ENCODE measurements at places on chromosomes 5 and 9.

DNA sequence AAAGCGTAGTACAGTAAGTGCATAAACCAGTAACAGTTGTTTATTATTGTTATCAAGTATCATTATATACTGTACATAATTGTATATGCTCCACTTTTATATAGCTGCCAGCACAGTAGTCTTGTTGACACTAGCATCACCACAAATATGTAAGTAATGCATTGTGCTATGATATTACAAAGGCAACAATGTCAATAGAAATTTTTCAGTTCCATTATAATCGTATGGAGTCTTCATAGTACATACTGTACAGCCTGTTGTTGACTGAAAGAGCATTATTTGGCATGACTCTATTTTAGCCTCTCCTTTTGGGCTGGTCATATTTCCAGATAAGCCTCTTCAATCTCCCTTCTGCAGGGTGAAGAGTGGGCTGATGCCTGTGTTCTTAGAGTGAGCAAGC lies 40.4 kb downstream of the CFAP95 start:
- no peak for DNase-seq

- no peak for DNase-seq
These were observed 104.5 kb upstream of the NFIB start for GRCh38 chr9:14418301-14418940.

DNA sequence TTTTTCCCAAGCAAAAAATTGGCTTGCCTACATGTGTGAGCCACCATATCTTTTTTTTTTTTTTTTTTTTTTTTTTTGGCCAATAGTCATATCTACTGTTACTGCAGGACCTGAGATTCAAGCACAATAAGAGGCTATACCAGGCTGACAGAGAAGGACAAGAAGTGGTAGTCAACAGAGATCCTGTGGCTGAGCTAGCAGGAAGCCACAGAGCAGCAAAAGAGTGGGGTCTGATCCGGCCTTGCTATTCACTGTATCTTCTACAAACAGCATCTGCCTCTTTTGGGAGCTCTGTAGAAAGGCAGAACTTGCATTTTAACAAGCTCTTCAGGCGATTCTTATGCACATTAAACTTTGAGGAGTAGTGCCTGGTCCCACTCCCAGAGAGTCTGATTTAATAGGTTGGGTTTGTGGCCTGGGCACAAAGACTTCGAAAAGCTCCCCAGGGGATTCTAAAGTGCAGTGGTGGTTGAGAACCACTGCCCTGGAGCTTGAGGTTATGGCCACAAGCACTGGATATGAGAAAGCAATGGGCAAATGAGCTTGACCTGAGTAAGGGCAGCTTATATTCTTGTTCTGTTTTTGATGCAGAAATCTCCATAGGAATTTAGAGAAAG lies 162.8 kb downstream of the PIK3R1 start:
- no peak for DNase-seq

- DNase-seq, result no peak
These were observed 24.7 kb downstream of the ZBTB34 start for GRCh38 chr9:126885131-126885641.

- no peak for DNase-seq
These were observed 5.5 kb downstream of the TTLL11 start for GRCh38 chr9:122087406-122088200.

DNA sequence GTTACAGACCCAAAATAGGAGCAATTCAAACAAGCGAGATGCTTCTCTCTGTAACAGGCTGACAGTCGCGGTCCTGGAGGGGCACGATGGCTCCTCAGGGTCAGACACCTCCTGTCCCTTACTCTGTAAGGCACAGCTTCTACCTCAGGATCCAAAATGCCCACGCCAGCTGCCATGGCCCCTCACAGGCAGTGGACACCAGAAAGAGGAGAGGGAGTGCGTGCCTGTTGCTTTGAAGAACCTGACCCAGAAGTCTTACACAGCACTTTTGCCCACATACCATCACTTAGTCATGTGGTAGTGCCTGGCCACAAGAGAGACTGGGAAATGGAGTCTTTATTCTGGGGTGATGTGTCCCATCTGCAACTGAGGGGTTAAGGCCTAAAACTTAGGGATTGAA lies 11.6 kb upstream of the ABL1 start:
- no peak for DNase-seq

DNA sequence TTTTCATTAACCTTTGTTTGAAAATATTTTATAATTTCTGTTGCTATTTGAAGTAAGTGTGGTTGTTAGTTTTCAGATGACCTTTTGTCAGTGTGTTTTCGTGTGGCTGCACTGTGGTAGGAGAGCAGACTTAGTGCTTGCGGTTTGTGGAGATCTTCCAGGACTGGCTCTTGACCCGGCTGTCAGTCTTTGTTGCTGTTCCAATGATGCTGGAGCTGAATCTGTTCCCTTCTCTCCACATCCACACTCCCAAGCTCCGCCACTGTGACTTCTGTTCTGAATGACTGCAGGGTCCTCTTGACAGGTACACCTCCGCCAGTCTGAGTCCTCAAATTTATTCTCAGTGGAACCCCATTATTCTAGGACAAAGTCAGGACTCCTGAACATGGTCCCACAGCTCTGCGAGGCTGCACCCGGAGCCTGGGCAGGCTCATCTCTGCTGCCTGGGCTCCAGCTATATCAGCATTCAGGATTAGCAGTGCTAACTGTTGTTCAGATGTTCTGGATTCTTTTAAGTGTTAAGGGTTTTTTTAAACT lies 126.0 kb downstream of the WNK2 start:
- no peak for DNase-seq

- no peak for DNase-seq
These were observed 153.0 kb downstream of the DENND1A start for GRCh38 chr9:123776708-123777537.

DNA sequence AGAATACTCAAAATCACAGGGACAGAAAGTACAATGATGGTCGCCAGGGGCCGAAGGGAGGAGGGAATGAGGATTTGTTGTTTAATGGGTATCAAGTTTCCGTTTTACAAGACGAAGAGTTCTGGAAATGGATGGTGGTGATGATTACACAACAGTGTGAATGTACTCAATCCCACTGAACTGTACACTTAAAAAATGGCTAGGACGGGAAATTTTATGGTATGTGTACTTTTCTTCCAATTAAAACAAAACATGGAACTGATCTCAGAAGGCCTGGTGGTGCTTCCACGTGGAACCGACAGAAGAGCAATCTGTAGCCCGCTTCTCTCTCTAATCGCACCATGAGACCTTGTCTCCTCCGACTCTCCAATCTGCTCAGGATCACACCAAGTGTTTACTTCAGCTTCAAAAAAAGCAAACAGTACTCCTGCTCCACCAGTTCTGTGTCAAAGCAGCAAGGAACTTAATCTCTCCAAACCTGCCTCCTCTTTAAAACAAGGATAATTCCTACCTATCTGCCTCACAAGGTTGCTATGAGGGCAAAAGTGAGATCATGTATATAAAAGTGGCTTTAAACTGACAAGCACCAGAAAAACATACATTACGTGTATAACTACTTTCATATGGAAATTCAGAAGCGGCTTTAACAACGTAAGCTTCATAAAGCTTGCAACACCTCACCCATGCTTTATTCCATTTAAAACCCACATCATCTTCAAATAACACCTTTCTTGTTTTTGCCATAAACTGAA lies 2.1 kb downstream of the ECPAS start:
- DNase-seq, result no peak

DNA sequence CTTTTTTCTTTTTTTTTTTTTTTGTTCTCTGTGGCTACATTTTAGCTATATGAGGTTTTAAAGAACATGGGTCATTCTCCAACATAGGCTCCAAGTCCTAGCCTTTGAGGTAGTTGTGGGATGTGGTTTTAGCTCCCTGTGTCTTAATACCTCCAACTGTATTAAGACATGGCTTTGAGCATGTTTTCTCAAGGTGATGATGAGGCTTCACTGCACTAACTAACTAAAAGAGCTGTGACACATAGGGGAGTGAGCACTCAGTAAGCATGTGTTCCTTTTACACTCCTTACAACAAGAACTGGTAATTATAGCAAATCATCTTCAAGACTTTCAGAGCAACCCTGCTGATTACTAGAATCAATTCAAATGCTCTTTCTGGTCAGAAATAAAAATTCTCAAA lies 333.6 kb upstream of the CCNH start:
- no peak for DNase-seq

DNA sequence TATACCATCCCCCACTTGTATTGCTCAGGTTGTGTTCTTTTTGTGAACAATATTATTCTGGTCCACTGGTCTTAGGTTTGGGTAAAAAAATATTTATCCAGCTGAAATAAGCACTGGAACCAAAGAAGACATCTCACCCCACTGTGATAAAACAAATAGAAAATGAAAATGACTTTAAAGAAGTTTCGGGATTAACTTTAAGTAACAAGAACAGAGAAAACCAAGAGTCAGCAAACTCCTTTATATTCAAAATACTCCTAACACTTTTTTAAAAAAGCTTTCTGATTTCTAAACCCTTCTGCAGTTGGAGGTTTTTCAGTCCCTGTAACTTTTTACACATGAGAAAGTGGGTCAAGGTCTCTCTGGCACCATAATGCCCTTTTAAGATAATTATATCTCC lies 273.9 kb upstream of the CDH10 start:
- DNase-seq, result no peak

DNA sequence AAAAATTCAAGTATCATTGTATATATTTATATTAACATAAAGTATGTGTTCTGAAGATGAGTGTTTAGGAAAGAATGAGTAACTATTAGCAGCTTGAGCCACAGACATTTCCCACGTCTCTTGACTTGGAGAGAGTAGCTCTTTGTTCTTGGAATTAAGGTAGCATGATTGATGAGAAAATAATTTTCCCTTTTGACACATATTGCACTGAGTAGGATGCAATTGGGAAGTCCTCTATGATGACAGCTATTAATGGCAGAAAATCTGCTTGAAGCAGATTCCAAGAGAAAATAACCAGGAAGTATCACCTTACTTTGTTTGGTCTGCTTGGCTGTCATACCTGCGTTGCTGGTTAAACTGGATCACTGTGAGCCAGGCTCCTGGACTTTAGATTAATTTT lies 204.8 kb downstream of the TLE4 start:
- no peak for DNase-seq

Measured in T-helper 9 cell (primary cell).